ENCODE measurements at places on chromosomes 2 and 18. TPM values are rescaled to one million over a fixed set of nuclear protein-coding genes. Genes with fewer than 3 reads are reported as not detected.

Gene RAPH1
- 67.0 TPM for total RNA-seq

Gene RNF144A
- total RNA-seq = 62.0 TPM

Gene GNAL
- total RNA-seq = 59.8 TPM

Gene CNDP1
- 1.9 TPM for total RNA-seq

Gene RNF103
- 62.0 TPM for total RNA-seq

Gene HOXD3
- total RNA-seq = not detected

Gene IL1F10
- not detected for total RNA-seq

Gene SPDYA
- 5.0 TPM for total RNA-seq

Gene ALK
- total RNA-seq = 2.5 TPM

Gene WNT6
- not detected for total RNA-seq

Gene NEU2
- not detected for total RNA-seq

Gene DUSP28
- 6.3 TPM for total RNA-seq

Gene CPLX4
- not detected for total RNA-seq

Gene MBOAT2
- 241 TPM for total RNA-seq

Gene ANKRD29
- 5.3 TPM for total RNA-seq

Gene CFAP221
- total RNA-seq = 11.3 TPM

Gene POTEI
- 0.31 TPM for total RNA-seq

Gene IL36A
- total RNA-seq = not detected
